ENCODE measurements at places on chromosomes 13 and 19.

GRCh38 chr13:111233080-111233479, 87.4 kb upstream of the TEX29 start:
- H3K4me3 ChIP-seq, result no peak overlapping the region
- no peak overlapping the region for H3K27ac ChIP-seq
- no peaks in the 10 kb centered on the region for H3K27me3 ChIP-seq
- H3K4me1 ChIP-seq, result no peaks in the 10 kb centered on the region
- H3K36me3 ChIP-seq, result peaks cover 3% of the 10 kb centered on the region
- DNase-seq, result no peak

GRCh38 chr19:4557971-4558941, 1.2 kb downstream of the SEMA6B start:
- no peak overlapping the region for H3K27ac ChIP-seq
- no peaks in the 10 kb centered on the region for H3K36me3 ChIP-seq
- H3K27me3 ChIP-seq, result no peaks in the 10 kb centered on the region
- H3K4me3 ChIP-seq, result peak overlapping the region; percentile 28

- no peak overlapping the region for H3K27ac ChIP-seq
- H3K4me3 ChIP-seq, result no peak overlapping the region
- no peaks in the 10 kb centered on the region for H3K27me3 ChIP-seq
- DNase-seq, result no peak
- peaks cover 4% of the 10 kb centered on the region for H3K36me3 ChIP-seq
- no peaks in the 10 kb centered on the region for H3K4me1 ChIP-seq
Measured at GRCh38 chr13:53631511-53631910, 602.9 kb downstream of the OLFM4 start.

DNA sequence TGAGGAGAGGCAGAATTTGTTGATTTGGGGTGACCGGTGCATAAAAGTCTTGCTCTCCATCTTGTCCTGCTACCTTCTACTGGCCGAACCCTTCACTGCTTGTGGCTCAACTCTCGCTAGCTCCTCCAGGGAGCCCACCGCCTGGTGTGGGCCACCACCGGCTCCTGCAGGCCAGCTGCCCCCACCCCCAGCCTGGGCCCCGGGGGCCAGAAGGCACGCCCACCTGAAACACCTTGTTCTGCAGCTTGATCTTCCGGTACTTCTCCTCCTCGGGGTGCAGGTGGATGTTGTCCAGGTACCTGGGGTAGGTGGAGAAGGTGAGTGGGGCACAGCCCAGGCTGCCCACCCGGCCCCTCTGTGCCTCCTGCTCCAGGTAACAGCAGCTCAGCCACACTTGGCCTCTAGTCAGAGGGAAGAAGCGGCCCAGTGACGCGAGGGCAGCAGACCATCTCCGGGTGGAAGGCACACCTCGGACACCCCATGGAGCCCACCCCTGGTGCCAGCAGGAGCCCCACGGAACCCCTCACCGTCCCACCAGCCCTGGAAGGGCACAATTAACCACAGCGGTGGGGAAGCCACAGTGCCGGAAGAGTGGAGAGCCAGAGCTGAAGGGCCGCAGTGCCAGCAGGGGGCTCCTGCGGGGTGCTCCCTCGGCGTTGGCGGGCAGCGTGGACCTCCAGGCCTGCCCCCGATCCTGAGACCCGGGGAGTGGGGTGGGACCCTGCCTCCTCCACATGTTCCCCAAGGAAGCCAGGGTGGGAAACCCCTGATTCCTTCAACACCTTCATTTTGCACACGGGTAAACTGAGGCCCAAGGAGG, 10.1 kb downstream of the UBXN6 start:
- H3K27ac ChIP-seq, result no peak overlapping the region
- no peaks in the 10 kb centered on the region for H3K4me1 ChIP-seq
- H3K36me3 ChIP-seq, result peaks cover 26% of the 10 kb centered on the region

DNA sequence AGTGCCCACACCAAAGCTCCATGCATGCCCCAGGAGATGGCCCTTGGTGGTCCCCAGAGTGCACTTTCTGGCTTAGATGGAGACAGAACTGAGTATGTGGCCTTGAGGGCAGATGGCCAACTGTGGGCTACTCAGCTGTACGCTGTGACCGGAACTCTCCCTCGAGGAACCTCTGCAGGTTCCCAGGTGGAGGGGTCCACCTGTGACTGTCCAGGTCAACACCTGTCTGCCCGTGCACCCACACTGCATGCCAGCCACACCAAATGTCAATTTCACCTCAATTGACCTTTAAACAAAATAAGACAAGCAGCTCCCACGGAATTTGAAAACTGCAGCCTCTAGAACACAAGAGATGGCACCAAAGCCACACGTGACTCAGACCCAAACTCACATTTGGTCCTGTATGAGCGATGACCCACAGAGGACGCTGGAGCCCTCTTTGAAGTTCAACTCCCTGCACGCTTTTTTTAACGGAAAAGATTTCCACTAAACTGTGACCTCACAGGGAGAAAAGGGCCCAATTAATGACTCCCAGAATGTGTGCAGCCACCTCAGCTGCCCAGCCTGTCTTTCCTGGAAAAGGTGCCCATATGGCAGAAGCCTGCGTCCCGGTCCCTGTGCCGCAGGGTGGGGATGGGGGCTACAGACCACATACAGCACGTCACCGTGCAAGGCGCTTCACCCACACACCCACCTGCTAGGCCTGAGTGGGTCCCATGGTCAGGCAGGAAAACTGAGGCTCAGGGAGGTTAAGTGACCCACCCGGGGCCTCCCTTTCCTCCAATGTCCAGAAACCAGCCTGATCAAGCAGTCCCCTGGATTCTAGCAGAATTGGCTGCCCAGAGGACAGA, 47.7 kb downstream of the KLF2 start:
- no peak overlapping the region for H3K4me3 ChIP-seq
- H3K27ac ChIP-seq, result peak overlapping the region; percentile 88
- no peaks in the 10 kb centered on the region for H3K27me3 ChIP-seq
- no peaks in the 10 kb centered on the region for H3K36me3 ChIP-seq
- DNase-seq, result no peak
- H3K4me1 ChIP-seq, result no peaks in the 10 kb centered on the region

DNA sequence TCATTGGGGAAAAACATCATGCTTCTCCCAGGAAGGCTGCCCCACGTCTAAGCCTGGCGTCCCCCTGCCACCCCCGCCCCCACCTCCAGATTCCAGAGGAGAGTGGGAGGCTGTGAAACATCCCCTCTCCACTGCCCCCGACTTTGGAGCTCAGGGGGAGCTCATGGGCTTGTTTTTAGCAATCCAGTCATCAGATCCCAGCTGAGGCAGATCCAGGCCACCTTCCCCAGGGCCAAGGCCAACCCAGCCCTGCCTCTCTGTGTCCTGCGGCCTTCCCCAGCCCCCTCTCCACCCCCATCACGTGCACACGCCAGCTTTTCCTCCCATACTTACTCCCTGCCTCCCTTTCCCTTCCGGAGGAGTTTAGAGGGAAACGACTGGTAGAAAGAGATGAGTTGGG, 38.8 kb downstream of the SHISA2 start:
- no peak overlapping the region for H3K4me3 ChIP-seq
- no peaks in the 10 kb centered on the region for H3K4me1 ChIP-seq
- no peaks in the 10 kb centered on the region for H3K36me3 ChIP-seq
- DNase-seq, result no peak
- H3K27ac ChIP-seq, result no peak overlapping the region

DNA sequence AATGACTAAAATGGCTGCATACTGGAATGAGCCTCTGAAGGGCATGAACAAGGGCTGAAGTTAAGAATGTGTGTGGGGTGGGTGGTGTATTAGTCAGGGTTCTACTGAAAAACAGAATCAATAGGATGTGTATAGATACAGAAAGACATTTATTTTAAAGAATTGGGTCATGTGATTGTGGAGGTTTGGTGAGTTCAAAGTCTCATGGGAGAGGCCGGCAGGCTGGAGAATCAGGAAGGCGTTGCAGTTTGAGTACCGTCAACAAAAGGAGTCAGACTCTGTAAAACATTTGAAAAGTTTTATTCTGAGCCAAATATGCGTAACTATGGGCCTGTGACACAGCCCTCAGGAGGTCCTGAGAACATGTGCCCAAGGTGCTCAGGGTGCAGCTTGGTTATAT, 24.5 kb upstream of the CYSLTR2 start:
- DNase-seq, result no peak
- no peak overlapping the region for H3K4me3 ChIP-seq

DNA sequence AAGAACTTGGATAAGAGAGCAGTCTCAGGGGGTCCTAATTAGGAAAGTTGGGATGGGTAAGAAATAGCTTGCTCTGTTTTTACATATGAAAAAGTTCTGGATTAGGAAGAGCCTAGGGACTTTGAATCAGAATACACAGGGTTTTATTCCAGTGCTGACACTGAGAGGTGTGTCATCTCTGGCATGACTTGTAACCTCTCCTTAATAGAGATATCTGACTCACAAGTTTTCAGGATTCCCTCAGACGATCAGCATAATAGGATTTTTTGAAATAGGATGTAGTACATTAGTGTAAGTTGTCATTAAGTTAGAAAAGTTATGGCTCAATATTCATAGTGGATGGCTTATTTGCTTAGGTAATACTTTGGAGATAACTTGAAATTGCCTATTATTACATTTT, 555.2 kb upstream of the MIR17HG start:
- no peak for DNase-seq
- no peak overlapping the region for H3K4me3 ChIP-seq
- no peaks in the 10 kb centered on the region for H3K4me1 ChIP-seq
- no peak overlapping the region for H3K27ac ChIP-seq
- no peaks in the 10 kb centered on the region for H3K36me3 ChIP-seq

GRCh38 chr13:111388851-111389500, 68.5 kb downstream of the TEX29 start:
- H3K4me1 ChIP-seq, result no peaks in the 10 kb centered on the region
- H3K27me3 ChIP-seq, result no peaks in the 10 kb centered on the region
- no peak for DNase-seq
- H3K27ac ChIP-seq, result no peak overlapping the region

GRCh38 chr19:46537136-46538097, 41.8 kb upstream of the PNMA8B start:
- no peak overlapping the region for H3K27ac ChIP-seq
- no peaks in the 10 kb centered on the region for H3K4me1 ChIP-seq
- no peaks in the 10 kb centered on the region for H3K36me3 ChIP-seq
- H3K27me3 ChIP-seq, result no peaks in the 10 kb centered on the region

GRCh38 chr19:46603752-46604231, 2.7 kb downstream of the CALM3 start:
- H3K27ac ChIP-seq, result peak overlapping the region; percentile 96
- no peak for DNase-seq
- H3K4me1 ChIP-seq, result peaks cover 7% of the 10 kb centered on the region
- H3K27me3 ChIP-seq, result no peaks in the 10 kb centered on the region
- H3K4me3 ChIP-seq, result no peak overlapping the region

- H3K27me3 ChIP-seq, result no peaks in the 10 kb centered on the region
- no peak for DNase-seq
- H3K36me3 ChIP-seq, result no peaks in the 10 kb centered on the region
Measured at GRCh38 chr19:28020619-28021258, 1192.2 kb downstream of the UQCRFS1 start.

DNA sequence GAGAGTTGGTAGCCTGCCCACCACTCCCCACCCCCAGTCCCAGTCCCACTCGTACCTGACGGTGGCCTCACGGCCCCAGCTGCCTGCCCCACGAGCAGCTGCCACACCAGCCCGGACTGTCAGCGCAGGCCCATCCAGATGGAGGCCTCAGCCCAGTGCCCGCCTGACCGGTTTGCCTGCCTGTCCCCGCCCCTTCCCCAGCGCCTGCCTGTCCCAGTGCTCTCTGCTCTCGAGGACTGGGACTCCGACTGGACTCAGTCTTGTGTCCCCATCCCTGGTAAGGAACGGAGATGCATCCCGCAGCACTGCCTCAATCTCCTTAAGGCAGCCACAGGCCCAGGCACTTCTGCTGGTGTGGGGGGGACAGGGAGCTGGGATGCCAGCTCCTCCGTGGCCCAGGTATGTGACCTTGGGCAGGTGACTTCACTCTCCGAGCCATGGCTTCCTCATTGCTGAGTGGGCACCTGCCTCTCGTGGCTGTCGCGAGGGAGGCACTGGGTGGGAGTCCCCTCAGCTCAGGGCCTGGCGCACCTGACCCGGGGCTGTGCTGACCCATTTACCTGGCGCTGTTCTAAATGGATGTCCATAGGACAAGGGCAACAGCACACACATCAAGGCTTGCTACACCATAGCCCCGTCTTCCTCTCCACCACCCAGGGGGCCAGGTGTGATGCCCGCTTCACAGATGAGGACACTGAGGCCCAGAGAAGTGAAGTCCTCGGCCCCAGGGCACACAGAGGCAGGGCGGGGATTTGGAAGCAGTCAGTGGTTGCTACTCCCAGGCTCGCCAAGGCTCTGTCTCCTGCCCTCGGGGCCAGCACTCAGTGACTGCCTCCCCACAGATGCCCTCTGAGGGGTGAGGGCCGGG, at the start of gene NKPD1:
TSS of gene NKPD1 (minus strand) at position 113 of the 868 bp plus-strand sequence. CDS start 832 bp downstream, outside the sequence.
- DNase-seq, result peak; percentile 72
- no peaks in the 10 kb centered on the region for H3K36me3 ChIP-seq
- peak within 1 kb of the TSS; percentile 51 for H3K27ac ChIP-seq
- H3K27me3 ChIP-seq, result no peaks in the 10 kb centered on the region
- peak within 1 kb of the TSS; percentile 37 for H3K4me3 ChIP-seq
- H3K4me1 ChIP-seq, result peaks cover 16% of the 10 kb centered on the region

- H3K27ac ChIP-seq, result no peak overlapping the region
- no peak overlapping the region for H3K4me3 ChIP-seq
- no peaks in the 10 kb centered on the region for H3K27me3 ChIP-seq
- H3K4me1 ChIP-seq, result no peaks in the 10 kb centered on the region
Measured at GRCh38 chr19:9891609-9892373, 44.5 kb downstream of the OLFM2 start.

- no peaks in the 10 kb centered on the region for H3K36me3 ChIP-seq
- no peaks in the 10 kb centered on the region for H3K27me3 ChIP-seq
- H3K4me1 ChIP-seq, result no peaks in the 10 kb centered on the region
Measured at GRCh38 chr19:31164791-31165251, 184.4 kb downstream of the TSHZ3 start.

DNA sequence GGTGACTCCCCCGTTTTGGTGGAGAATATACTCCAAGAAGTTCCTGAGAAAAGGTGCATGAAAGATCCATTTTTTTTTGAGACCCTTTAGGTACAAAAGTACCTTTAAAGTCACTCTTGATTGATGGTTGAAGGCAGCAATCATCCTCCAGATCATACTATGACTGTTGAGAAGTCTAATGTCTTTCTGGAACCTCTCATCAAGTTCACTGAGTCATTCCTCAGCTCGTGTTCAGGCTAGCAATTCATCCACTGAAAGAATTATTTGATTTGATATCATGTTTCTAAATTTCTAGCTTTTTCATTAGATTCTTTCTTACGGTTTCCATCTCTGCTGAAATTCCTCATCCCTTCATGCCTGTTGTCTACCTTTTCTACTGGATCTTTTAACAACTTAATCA, 65.1 kb upstream of the GJB6 start:
- no peak overlapping the region for H3K4me3 ChIP-seq
- H3K4me1 ChIP-seq, result no peaks in the 10 kb centered on the region
- H3K36me3 ChIP-seq, result no peaks in the 10 kb centered on the region
- DNase-seq, result no peak
- no peak overlapping the region for H3K27ac ChIP-seq
